Stimulated activated CD8-positive, alpha-beta memory T cell treated with anti-CD3 and anti-CD28 coated beads, Interleukin-2, amount 100 ng/mL, for 1 hour (primary cell): ENCODE measurements at places on chromosomes 12 and 14.

GRCh38 chr12:120886199-120887018, 17.7 kb downstream of the SPPL3 start:
- no peak for DNase-seq

- no peak for DNase-seq
Observed at GRCh38 chr12:114391088-114391487, 14.9 kb downstream of the TBX5 start.

- no peak for DNase-seq
Observed at GRCh38 chr12:92506460-92506859, 196.3 kb upstream of the PLEKHG7 start.

GRCh38 chr12:34142430-34142829, 120.1 kb downstream of the ALG10 start:
- no peak for DNase-seq

- DNase-seq: no peak
Observed at GRCh38 chr14:36105401-36105800, 71.1 kb downstream of the PTCSC3 start.

DNA sequence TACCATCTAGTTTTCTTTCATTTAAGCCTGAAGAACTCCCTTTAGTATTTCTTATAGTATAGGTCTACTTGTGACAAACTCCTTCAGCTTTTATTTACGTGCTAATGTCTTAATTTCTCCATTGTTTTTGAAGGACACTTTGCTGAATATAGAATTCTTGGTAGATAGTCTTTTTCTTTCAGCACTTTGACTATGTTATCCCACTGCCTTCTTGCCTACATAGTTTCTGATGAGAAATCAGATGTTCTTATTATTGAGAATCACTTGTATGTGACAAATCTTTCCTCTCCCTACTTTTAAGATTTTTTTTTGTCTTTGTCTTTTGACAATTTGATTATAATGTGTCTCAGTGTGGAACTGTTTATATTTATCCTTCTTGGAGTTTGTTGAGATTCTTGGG, 5.1 kb upstream of the MIS18BP1 start:
- DNase-seq: no peak

GRCh38 chr12:68856510-68856909, 48.5 kb downstream of the MDM2 start:
- no peak for DNase-seq

- DNase-seq: no peak
Observed at GRCh38 chr14:104222396-104223036, 84.1 kb downstream of the KIF26A start.

GRCh38 chr14:81285245-81285644, 64.5 kb upstream of the GTF2A1 start:
- DNase-seq: no peak

DNA sequence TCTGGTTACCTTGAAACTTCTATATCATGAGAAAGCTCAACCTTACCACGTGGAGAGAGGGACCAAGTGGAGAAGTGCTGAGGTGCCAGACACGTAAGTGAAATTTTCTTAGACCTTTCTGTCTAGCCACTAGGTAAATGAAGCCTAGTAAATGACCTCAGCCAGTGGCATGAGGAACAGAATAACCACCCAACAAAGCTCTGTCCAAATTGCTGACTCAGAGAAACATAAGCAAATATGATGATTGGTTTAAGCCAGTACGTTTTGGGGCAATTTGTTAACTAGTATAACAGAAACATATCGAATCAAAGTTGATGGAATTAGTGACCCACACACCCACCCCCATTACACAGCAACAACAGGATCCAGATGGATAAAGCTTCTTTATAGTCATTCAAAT, 75.2 kb upstream of the MAX start:
- no peak for DNase-seq
